ENCODE measurements at places on chromosomes 4 and X.

DNA sequence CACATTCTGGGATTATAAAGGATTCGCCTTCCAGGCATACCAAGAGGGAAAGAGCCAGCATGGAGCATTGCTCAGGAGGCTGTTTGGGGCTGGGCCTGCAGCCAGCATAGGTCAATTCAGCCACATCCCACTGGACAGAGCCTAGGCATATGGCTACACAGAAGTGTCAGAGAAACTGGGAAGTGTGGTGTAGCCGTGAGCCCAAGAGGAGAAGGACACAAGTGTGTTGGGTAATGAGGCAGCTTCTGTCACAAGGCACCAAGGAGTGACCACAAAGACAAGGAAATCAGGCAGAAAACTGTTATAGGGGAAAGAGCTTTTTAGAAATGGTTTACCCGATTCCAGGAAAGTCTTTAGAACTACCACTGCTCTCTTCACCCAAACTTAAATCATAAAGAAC, 178.6 kb upstream of the TBL1X start:
- DNase-seq = no peak

GRCh38 chr4:76626686-76627465, 191.8 kb downstream of the SHROOM3 start:
- no peak for DNase-seq

DNA sequence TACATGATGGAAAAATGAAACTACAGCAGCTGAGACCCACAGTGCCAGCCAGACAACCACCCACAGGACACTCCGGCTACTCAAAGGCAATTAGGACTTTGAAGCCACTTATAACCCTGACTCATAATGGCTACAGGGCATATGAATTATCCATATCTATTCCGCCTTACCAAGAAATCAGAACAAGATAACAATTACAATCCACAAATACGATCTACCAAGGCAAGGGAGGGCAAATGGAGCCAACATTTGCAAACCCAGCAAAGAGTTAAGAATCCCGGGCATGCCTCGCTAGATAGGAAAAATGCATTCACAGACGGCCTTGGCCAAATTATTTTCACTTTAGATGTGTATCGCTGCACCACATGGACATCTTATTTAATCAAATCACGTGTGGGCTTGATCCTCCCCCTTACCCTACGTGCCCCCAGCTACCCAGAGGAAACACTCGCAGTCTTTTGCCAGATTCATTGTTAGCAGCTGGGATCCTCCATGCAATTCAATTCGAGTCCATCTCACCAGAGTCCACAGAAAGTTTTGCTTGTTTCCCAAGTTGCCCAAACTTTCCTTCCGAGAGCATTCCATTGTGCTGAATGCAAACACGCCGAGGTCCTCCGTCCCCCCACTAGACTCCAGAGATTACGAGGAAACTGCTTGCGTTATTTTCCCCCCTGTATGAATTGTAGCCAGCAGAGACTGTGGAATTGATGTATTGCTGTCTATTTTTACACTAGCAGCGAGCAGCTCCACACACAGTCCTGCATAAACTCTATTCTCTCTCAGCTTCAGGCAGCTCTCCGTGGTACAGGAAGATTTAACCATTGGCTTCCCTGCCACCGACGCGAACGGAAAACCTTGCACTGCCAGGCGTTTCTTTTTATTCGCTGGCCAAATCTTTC, 1.2 kb downstream of the PPARGC1A start:
- DNase-seq = no peak

DNA sequence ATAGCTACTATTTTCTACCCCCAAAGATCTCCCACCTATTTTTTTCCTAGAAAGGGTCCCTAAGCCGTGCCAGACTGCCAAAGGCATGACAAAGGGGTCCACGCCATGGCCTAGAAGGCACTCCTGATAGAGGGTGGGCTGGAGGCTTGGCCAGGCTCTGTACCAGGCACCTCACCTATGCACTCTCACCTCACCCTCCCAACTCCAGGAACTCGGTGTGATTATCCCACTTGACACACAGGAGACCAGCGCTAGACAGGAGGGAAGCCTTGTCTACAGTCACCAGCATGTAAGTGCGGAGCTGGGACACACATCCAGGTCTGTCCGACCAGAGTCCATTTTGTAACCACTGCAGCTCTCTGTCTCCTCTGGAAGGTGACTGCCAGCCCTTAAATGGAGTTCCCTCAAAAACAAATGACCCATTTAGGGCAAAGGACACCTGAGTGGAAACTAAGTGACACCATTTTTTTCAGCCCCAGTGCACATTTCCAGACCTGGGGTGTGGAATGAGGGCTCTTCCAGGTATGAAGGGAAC, 106.4 kb downstream of the RTL5 start:
- no peak for DNase-seq

GRCh38 chrX:25007059-25008053, 8.4 kb downstream of the ARX start:
- DNase-seq = no peak

DNA sequence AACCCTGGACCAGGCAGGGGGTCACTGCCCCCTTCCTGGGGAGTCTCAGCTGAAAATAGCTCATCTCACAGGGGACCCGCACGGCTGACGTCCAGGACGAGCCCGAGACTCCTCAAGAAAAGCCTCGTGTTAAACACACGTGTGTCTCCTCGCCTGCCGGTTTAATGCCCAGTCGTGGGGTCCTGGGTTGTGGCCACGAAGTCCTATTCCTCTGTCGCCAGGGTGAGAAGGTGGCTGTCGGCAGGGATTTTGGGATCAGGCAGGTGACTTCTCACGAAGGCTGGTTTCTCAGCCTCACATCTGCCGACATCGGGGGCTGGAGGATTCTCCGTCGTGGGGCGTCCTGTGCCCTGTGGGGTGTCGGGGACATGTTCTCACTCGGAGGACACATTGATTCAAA, 44.3 kb upstream of the PPP2R3B start:
- no peak for DNase-seq

- DNase-seq = no peak
Measured at GRCh38 chr4:47167081-47168035, 136.0 kb downstream of the GABRB1 start.

GRCh38 chrX:16061296-16061695, 62.1 kb upstream of the GRPR start:
- no peak for DNase-seq

DNA sequence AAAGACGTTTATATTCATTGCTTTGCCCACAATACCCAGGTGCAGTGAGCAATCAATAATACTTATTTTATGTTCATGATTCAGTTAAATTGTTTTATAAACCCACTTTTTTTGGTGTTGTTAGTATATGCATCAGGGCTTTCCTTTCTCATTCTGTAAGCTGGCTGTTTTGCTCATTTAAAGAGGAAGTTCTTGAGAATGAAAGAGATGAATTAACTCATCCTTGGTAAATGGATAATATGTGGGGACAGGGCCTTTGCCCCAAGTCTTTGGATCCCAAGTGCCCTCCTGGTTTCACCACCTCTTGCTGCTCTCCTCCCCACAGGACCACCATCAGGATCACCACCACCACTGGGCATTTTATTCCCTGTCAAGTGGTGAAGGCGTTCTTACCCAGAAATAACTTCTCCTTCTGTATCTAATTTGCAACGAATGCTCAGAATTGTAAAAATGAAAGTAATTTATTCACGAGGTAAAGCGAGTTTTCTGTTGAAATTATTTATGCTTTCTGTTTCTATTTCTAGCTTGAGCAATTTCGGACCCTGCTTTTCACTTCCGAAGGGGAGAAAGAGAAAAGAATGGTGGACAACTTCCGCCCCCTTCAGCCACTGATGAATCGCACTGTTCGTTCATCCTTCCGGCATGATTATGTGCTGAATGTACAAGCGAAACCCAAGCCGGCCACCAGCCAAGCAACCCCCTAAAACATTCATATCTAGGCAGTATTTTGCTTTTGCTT, 8.2 kb upstream of the ZRSR2 start:
- no peak for DNase-seq

DNA sequence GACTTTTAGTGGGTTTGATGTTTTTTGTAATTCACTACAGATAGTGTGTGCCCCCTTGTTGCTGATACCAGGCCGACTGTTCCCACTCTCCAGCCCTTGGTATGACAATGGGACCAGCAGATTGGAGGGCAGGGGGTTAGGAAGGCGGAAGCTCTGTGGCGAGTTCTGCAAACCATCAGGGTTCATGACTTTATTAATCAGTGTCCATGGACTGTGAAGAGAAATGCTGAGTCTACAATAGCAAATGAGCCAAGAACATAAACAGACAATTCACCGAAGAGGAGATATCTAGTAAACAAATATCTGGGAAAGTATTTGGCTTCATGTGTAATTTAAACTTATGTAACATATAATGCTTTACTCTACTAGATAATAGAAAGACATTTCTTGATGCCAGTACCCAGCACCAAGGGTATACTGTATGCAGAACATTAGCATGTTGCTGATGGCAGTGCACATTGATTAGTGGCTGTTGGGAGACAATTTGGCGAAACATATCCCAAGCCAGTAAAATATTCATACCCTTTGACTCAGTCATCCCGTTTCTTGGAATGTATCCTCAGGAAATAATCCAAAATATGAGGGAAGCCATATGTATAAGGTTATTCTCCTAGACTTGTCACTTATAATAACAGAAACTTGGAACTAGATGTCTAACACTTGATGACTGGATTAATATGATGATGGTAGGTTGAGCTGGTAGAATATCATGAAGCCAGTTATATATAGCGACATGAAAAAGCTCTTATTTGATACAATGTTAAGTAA, 169.4 kb downstream of the PTTG2 start:
- DNase-seq = no peak

GRCh38 chr4:189341881-189342280, 598.8 kb upstream of the FRG1 start:
- DNase-seq = no peak

- no peak for DNase-seq
Measured at GRCh38 chr4:75385106-75385505, 129.1 kb downstream of the RCHY1 start.

DNA sequence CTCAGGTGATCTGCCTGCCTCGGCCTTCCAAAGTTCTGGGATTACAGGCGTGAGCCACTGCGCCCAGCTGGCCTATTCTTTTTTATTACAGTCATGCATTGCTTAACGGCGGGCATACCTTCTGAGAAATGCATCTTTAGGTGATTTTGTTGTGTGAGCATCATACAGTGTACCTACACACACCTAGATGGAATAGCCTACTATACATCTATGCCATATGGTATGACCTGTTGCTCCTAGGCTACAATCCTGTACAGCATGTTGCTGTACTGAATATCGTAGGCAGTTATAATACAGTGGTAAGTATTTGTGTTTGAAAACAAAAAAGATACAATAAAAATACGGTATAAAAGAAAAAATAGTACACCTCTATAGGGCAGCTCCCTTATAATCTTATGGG, 6.0 kb downstream of the STAG2 start:
- no peak for DNase-seq

GRCh38 chr4:90061881-90062280, 65.3 kb upstream of the CCSER1 start:
- no peak for DNase-seq

- DNase-seq = no peak
Measured at GRCh38 chrX:67544281-67545035, 637 bp downstream of the AR start.
